Left cardiac atrium (tissue), 4 donors: ENCODE measurements at places on chromosomes 1 and 21.

DNA sequence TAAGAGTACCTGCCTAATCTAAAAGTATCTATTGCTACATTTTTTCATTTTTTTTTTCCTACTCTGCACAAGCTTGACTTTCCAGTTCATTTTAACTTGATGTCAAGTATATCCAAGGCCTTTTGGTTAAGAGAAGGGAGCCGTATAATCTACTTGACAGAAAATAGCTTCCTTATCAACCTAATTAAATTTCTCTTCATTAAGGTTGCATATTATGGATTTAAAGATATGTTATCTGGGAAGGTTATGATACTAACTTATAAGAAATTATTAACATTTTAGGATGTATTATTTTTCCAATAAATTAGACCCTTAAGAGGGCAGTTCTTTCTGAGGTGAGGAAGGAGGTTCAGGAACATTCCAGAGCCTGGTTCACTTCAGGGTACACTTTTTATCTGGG, 83.1 kb upstream of the SGIP1 start:
- DNase-seq: no peak

GRCh38 chr1:15952317-15953258, 23.3 kb downstream of the ZBTB17 start:
- DNase-seq: no peak

DNA sequence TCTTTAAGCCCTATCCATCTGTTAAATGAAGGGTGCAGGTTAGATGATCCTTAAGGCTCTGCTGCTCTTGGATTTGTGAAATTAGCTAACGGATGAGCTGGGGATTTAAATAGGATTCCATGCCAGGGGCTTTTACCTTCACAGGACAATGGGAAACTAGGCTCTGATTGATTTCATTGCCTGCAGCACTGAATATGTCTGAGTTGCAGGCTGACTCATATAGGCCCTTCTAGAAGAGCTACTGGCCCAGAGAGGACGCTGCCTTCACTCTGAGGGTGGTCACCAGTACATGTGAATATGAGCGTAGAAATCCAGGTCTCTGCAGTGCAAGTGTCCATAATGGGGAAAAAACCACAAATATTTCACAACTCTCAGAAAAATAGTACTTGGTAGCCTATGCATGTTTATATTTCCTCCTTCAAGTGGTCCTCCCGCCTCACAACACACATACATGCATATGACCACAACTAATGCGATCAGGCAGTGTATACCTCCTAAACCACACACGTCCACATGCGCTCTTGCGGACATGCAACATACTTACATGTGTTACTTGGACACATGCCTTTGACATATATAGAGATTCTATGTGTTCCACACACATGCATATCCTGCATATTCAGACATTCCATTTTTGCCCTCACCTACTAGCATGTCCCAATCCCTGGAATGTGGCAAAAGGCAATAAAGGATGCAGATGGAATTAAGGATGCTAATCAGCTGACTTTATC, 233.8 kb upstream of the JUN start:
- DNase-seq: no peak

DNA sequence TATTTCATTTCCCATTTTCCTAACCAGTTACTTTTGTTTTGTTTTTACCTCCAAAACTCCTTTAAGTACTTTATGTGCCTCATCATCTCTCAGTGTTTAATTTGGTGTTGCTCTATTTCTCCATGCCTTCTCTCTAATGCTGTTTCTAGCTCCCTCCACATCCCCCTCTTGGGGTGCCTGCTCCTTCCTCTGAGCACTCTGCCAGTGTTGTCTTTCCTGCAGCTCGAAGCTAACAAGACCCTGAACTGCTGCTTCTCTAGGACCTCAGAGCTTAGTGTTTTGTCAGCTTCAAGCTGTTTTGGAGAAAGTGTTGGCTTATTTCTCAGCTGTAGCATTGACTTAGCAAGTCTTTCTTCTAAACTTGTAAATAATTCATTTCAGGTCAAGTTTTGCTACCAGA, 290.6 kb downstream of the DPYD start:
- no peak for DNase-seq

DNA sequence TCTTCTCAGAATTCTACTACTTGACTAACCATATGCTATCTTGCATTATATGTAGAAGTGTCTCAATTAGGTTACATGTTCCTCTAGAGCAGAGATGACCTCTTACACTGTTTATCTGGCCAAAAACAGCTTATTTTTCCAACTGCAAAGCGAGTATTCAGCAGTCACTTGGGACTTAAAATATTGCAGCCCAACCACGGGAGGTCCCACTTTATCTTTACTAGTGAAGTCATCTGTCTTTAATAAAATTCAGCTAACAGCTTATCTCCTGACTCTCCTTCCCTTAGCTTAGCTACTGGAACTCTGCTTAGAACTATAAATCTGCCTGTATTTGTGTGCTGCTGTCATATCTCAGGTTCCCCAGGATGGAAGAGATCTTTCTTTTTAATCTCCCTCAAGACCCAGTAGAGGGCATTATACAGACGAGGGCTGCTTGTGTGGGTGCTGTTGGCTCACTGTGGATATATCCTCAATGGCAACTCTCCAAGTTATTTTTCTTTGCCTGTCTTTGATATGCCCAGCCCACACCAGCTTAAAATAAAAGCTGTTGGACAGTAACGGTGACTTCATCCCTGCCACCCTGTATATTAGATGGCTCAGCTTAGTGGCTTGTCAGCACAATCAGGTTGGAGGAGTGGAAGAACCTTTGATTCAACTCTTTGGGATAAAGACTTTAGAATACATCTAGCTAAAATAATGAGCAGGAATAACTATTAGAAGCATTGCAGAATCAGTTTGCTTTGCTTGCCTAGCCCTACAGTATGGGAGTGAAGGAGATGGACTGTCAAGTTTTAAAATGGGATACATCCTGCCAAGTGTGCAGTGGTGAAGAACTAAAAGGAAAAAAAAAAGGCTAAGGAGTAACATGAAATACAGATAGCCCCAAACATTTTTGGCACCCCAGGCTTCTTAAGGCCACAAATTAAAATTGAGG, 9.6 kb downstream of the ENSA start:
- DNase-seq: no peak

- DNase-seq: no peak
These were observed 946.7 kb upstream of the B3GALT2 start for GRCh38 chr1:194133152-194133551.

- DNase-seq: no peak
These were observed 29.0 kb downstream of the ZSWIM5 start for GRCh38 chr1:45177452-45177851.

- peak; percentile 84 for DNase-seq
These were observed 20.8 kb downstream of the ATP5PO start for GRCh38 chr21:33894736-33895288.

GRCh38 chr21:43984905-43985689, 27.0 kb upstream of the TRAPPC10 start:
- no peak for DNase-seq
